ENCODE measurements at places on chromosomes 3 and 15. TPM values are rescaled to one million over a fixed set of nuclear protein-coding genes. Genes with fewer than 3 reads are reported as not detected.

Gene SLC12A1
- total RNA-seq, result not detected

Gene SEMA7A
- total RNA-seq, result 122 TPM

Gene STRC
- total RNA-seq, result not detected

DNA sequence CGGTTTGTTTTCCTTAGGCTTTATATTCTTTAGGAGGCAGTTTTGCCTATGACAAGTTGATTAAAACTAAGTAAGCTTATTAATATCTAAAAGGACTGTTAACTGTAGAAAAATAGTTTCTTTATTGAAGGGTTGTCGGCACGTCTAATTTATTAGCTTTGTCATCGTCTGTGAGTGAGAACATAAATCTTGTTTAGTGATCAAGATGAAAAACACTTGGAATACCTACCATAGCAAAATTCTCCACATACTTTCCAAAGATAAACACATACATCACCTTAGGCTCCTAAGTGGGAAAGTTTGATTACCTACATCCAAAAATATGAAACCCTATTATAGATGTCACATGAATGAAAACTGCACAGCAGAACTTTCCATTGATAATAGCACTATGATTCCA lies 139.1 kb upstream of the BNIP2 start:
- no peak for DNase-seq
- H3K36me3 ChIP-seq, result no peaks in the 10 kb centered on the region
- H3K4me1 ChIP-seq, result no peaks in the 10 kb centered on the region
- H3K27ac ChIP-seq, result no peak overlapping the region
- no peaks in the 10 kb centered on the region for H3K27me3 ChIP-seq

DNA sequence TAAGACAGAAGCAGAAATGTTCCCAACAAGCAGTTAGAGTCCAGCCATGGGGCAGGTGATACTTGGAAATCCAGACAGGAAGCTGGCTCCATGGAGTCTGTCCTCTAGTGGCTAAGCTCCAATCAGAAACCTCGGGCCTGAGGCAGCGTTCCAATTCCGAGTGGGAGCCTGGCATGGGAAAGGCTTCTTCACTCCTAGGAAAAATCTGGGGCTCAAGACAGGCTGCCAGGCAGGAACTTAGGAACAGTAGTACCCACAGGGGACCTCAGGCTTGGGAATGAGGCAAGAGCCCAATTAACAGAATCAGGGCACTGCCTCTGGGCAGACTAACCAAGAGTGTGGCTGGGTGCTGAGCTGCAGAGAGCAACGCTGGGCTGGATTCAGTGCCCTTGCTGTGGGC lies 6.2 kb upstream of the ATP13A4 start:
- H3K4me1 ChIP-seq, result no peaks in the 10 kb centered on the region
- no peaks in the 10 kb centered on the region for H3K27me3 ChIP-seq
- no peaks in the 10 kb centered on the region for H3K36me3 ChIP-seq
- no peak for DNase-seq
- no peak overlapping the region for H3K4me3 ChIP-seq

GRCh38 chr15:89364341-89364740 lies 29.7 kb upstream of the POLG start:
- H3K4me1 ChIP-seq, result no peaks in the 10 kb centered on the region
- H3K36me3 ChIP-seq, result no peaks in the 10 kb centered on the region
- no peak overlapping the region for H3K27ac ChIP-seq

DNA sequence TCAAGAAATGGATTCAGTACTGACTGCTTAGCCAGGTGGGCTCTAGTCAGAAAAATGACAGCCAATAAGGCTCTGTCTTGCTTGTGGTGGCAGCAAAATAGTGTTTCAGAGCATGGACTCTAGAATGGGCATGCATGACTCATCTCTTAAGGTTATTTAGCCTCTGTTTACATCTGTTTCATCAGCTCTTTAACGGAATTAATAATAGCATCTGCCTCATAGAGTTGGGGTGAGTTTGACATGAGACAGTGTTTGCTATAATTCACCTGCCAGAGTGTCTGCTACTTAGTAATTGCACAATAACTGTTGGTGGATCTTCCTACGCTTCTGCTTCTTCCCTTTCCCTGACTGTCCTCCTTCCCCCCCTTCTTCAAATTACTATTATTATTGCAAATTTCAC lies 350.4 kb upstream of the SEMA6D start:
- no peaks in the 10 kb centered on the region for H3K36me3 ChIP-seq
- DNase-seq, result no peak
- no peak overlapping the region for H3K4me3 ChIP-seq

- H3K4me1 ChIP-seq, result peaks cover 86% of the 10 kb centered on the region
- H3K27me3 ChIP-seq, result peaks cover 1% of the 10 kb centered on the region
- peak overlapping the region; percentile 94 for H3K27ac ChIP-seq
Observed at GRCh38 chr3:192901435-192901834, 16.2 kb downstream of the MB21D2 start.

DNA sequence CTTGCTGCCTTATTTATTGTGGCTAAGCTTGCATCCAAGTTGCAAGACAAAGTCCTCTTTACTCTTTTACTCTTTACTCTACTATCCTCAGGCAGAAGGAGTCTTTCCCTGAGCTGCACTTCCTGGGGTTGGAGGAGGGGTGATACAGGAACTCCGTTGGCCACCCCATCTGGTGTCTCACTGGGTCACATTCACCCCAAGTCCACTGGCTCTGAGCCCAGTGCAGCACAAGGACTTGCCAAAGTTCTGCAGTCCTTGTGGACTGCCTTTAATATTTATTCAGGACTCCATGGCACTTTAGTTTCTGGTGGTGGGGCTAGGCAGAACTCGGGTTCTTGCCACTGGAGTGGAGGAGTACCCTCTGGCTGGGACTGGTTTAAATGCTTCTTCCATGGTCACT lies 165.4 kb upstream of the KCNH8 start:
- H3K4me1 ChIP-seq, result no peaks in the 10 kb centered on the region
- no peak for DNase-seq
- no peak overlapping the region for H3K4me3 ChIP-seq
- H3K27me3 ChIP-seq, result peaks cover 1% of the 10 kb centered on the region
- H3K36me3 ChIP-seq, result no peaks in the 10 kb centered on the region

- H3K27me3 ChIP-seq, result no peaks in the 10 kb centered on the region
- H3K36me3 ChIP-seq, result no peaks in the 10 kb centered on the region
- no peak overlapping the region for H3K4me3 ChIP-seq
- no peak for DNase-seq
- H3K27ac ChIP-seq, result no peak overlapping the region
Observed at GRCh38 chr3:3241596-3241995, 62.1 kb upstream of the CRBN start.

GRCh38 chr3:62361261-62361660 lies 12.1 kb downstream of the FEZF2 start:
- H3K36me3 ChIP-seq, result no peaks in the 10 kb centered on the region
- H3K27me3 ChIP-seq, result peaks cover 18% of the 10 kb centered on the region
- no peak overlapping the region for H3K27ac ChIP-seq
- no peak overlapping the region for H3K4me3 ChIP-seq
- no peak for DNase-seq
- no peaks in the 10 kb centered on the region for H3K4me1 ChIP-seq

DNA sequence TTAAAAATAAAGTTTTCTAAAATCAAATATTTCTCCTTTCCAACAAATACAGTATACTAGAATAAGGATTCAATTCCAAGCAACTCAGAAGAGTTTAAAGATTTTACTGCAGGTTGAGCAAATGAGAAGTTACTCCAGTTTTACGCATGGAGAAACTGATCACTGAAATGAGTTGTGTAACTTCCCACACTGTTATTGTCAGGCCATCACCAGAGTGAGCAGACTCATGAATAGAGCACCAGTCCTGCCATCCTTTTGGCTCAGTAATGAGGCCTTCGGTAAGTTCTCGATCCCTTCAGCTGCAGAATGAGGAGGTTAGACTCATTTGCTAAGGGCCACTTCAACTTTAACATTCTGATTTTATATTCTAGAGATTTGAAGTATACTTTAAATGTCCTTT lies 48.1 kb downstream of the OSBPL10 start:
- H3K4me1 ChIP-seq, result no peaks in the 10 kb centered on the region
- no peak for DNase-seq
- H3K27me3 ChIP-seq, result no peaks in the 10 kb centered on the region
- H3K36me3 ChIP-seq, result no peaks in the 10 kb centered on the region
- H3K27ac ChIP-seq, result no peak overlapping the region

- H3K27me3 ChIP-seq, result no peaks in the 10 kb centered on the region
- H3K27ac ChIP-seq, result peak overlapping the region; percentile 8
- peak; percentile 32 for DNase-seq
- H3K4me1 ChIP-seq, result peaks cover 30% of the 10 kb centered on the region
- no peaks in the 10 kb centered on the region for H3K36me3 ChIP-seq
Observed at GRCh38 chr3:188059351-188059750, 94.6 kb upstream of the LPP start.

DNA sequence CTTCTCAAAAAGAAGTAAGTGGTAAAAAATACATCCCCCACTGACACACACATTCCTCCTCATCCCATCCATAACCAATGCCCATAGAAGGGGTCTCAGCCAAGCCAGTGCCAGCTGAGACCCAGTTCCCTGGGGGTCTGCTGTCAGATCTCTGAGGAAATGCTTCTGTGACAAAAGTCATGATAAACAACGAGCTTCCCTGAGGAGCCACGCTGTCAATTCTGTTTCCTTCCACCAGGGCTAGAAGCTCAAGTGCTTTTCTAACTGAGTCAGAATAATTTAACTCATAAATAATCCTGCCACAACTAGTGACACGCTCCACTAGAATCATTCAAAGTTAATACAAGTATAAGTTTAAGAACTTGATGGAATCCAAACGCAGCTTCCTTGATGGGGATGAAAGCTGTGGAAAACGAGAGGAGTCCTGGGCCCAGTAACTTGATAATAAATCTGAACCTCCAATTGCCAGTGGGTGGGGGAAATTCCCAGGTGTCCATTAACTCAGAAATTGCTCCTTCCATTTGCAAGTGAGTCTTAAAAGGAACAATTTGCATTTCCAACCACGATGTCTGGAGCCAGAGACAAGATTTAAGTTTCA lies 348.7 kb upstream of the LMCD1 start:
- H3K27ac ChIP-seq, result no peak overlapping the region
- no peaks in the 10 kb centered on the region for H3K4me1 ChIP-seq
- no peaks in the 10 kb centered on the region for H3K36me3 ChIP-seq

DNA sequence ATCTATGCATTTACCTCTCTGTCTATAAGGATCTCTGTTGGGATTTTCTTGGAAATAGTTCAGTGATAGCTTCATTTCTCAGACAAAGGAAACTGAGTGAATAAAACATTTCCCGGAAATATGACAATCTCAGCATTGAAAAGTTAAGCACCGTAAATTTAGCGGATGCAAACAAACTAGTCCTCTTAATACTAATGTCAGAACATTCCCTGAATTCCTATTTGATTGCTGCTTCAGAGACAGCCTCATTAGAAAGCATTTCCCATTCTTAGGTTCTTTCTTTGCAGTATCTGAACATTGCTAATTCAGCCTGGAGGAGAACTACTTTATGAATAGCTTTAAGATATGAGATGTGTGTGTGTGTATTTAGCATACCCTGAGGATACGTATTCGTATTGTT lies 101.3 kb downstream of the NR2F2 start:
- peaks cover 9% of the 10 kb centered on the region for H3K27me3 ChIP-seq
- H3K4me3 ChIP-seq, result no peak overlapping the region
- DNase-seq, result no peak
- no peak overlapping the region for H3K27ac ChIP-seq

Data from HFFc6 (cell line).